ENCODE measurements at places on chromosomes 16 and 17. TPM values are rescaled to one million over a fixed set of nuclear protein-coding genes. Genes with fewer than 3 reads are reported as not detected.

DNA sequence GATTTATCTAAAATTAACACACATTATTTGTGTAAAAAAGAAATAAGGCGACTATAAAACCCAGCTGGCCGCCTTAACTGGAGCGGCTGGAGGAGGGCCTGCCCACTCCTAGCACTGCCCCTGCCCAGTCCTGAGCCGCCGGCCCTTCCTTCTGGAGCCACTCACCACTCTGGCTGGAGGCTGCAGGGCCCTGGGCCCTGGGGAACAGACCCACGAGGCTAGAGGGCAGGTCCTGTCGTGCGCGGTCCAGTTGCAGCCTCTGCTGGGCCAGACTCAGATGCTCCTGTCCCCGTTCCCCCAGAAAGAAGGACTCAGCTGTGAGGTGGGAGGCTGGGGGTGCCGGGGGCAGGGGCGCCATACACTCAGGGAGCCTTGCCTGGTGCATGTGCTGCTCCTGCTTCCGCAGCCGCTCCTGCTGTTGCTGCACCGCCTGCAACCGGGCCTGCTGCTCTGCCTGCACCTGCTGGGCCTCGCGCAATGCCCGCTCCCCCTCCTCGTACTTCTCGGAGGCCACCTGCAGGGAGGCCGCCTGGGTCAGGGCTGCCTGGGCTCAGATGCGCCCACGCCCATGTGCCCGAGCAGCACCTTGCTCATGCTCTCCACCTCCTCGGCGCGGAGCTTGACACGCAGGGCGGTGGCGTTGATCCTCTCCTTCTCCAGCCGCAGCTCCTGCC, 9.0 kb upstream of the MRPL38 start:
- no peak overlapping the region for H3K4me3 ChIP-seq
- no peak overlapping the region for H3K27ac ChIP-seq
- H3K27me3 ChIP-seq: no peaks in the 10 kb centered on the region
- no peaks in the 10 kb centered on the region for H3K36me3 ChIP-seq

Gene ITGB4
- not detected for total RNA-seq

Gene ACSM2A
- not detected for total RNA-seq

GRCh38 chr17:21676281-21677111, 15.8 kb upstream of the KCNJ18 start:
- no peak overlapping the region for H3K4me3 ChIP-seq
- H3K27ac ChIP-seq: no peak overlapping the region
- H3K27me3 ChIP-seq: no peaks in the 10 kb centered on the region
- H3K4me1 ChIP-seq: no peaks in the 10 kb centered on the region
- no peak for DNase-seq

DNA sequence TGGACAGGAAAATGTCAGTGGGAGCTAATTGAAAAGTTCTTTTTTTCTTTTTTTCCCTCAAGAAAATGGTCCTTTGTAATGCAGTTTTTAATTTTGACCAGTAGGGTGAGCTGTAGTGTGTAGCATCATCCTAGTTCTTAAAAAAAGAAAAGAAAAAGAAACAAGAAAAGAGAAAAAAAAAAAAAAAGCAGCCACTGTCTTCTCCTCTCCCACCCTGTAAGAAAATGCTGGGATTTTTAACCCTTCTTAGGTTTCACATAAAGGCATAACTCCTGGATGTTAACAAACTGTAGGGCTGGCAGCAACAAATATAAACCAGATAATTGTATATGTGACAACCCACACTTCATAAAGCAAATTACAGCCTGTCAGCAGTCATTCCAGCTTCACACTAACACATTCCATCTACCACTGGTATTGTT, 78.1 kb downstream of the SKAP1 start:
- H3K27ac ChIP-seq: no peak overlapping the region
- no peaks in the 10 kb centered on the region for H3K27me3 ChIP-seq
- no peak overlapping the region for H3K4me3 ChIP-seq
- peaks cover 17% of the 10 kb centered on the region for H3K36me3 ChIP-seq

DNA sequence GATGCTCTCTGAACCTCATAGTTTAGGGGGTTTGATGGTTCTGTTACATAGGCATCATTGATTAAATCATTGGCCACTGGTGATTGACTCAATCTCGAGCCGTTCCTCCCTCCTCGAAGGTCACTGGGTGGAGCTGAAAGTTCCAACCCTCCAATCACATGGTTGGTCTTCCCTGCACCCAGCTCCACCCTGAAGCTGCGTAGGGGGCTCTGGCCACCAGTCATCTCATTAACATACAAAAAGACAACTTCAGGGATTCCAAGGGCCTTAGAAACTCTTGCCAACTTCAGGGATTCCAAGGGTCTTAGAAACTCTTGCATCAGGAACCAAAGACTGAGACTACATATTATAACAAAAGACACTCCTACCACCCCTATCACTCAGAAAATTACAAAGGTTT, 306.5 kb upstream of the TNRC6C start:
- H3K27ac ChIP-seq: no peak overlapping the region
- H3K36me3 ChIP-seq: no peaks in the 10 kb centered on the region
- H3K4me1 ChIP-seq: no peaks in the 10 kb centered on the region
- H3K4me3 ChIP-seq: no peak overlapping the region
- no peaks in the 10 kb centered on the region for H3K27me3 ChIP-seq
- no peak for DNase-seq

DNA sequence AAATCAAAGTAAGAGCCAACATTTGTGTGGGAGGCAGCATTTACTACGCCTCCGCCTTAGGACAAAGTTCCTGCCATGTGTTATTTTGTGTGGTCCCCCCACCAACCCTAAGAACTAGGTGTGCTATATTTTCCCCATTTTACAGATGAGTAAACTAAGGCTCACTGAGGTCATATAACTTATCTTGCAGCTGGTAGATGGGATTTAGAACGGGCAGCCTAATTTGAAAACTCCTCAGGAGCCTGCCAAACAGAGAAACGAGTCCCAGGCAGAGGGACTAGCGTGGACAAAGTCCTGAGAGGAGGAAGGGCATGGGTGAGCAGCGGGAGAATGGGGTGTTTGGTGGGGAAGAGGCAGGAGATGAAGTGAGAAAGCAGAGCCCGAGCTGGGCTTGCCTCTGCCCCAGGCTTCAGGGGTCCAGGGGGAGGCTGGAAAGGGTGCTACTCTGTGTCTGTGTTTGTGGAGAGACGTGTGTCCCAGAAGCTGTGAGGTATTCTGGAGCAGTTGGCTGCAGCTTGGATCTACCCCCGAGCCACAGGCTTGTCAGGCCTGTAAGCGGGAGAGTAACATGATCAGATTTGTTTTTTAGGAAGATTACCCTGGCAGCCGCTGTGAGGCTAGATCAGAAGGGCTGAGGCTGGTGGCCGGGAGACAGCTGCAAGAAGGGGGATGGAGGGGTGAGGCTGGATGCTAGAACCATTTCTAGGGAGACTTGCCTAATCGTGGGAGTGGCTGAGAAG, 5.0 kb downstream of the MLLT6 start:
- H3K27ac ChIP-seq: no peak overlapping the region
- H3K4me3 ChIP-seq: no peak overlapping the region
- peaks cover 69% of the 10 kb centered on the region for H3K36me3 ChIP-seq
- peaks cover 29% of the 10 kb centered on the region for H3K4me1 ChIP-seq
- no peak for DNase-seq
- H3K27me3 ChIP-seq: no peaks in the 10 kb centered on the region

Gene GRN
- 24.3 TPM for total RNA-seq

DNA sequence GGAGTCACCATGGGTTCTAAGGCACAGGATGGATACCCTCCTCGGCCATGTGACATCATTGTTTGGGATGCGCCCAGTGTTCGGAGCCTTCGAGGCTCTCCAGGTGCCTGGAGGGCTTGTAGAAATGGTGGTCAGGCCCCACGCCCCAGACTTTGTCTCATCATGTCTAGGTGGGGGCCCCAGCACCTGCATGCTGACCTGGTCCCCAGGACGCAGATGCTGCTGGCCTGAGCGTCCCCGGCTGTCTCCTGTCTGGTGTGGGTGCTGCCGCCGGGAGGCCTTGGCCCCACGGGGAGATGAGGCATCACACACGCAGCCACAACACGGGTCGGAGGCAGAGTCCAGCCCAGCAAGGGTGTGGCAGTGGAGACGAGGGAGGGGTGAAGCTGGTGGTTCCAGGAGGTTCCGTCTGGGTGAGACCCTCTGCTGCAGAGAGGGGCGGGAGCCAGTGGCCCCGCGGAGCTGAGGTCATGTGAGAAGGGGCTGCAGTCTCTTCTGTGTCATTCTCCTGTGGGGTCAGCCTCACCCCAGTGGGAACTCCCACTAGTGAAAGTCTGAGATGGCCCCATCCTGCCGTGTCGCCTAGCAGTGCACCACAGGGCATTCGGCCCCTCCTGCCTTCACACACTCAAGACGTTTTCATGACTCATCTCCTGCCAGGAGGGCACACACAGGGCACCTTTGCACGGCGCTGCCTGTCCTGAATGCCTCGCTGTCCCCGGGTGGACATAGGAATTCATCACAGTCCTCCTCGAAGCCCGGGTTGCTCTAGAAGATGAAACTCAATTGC, 46.6 kb downstream of the JPH3 start:
- DNase-seq: no peak
- no peaks in the 10 kb centered on the region for H3K36me3 ChIP-seq
- H3K27ac ChIP-seq: no peak overlapping the region

GRCh38 chr16:55775857-55776256, 57.0 kb downstream of the CES1 start:
- no peaks in the 10 kb centered on the region for H3K4me1 ChIP-seq
- no peaks in the 10 kb centered on the region for H3K27me3 ChIP-seq
- no peak overlapping the region for H3K4me3 ChIP-seq

DNA sequence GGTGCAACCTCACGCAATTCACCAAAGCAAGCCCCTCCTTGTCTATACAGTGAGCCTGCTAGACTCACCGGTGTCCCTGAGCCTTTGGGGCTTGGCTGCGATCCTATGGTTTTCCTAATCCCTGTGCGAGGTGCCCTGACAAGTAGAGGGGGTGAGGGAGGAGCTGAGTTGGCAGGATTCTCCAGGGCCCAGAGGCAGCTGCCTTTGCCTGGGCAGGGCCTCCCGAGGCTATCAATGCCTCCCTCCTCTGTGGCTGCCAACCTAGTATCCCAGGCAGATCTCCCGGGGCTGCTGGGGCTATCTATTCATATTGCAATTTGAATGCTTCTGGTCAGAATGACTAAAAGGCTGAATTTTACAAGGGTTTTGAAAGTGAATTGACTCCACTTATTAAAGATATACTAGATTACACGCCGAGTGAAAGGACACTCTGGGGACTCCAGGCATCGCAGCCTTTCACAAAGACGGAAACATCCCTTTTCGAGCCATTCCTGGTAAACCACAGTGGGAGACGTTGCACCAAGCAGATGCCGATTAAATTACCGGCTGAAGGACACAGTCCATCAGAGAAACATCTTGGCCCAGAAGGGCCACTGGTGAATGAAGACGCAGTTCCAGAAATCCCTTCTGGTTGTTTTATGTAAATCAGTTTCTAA, 11.3 kb upstream of the PITPNM3 start:
- no peaks in the 10 kb centered on the region for H3K27me3 ChIP-seq
- no peaks in the 10 kb centered on the region for H3K4me1 ChIP-seq
- no peak overlapping the region for H3K4me3 ChIP-seq
- no peaks in the 10 kb centered on the region for H3K36me3 ChIP-seq
- H3K27ac ChIP-seq: no peak overlapping the region
- no peak for DNase-seq

- no peak overlapping the region for H3K4me3 ChIP-seq
- no peaks in the 10 kb centered on the region for H3K27me3 ChIP-seq
- peak; percentile 20 for DNase-seq
These were observed 696.9 kb downstream of the WWOX start for GRCh38 chr16:78796221-78796866.

Gene DPEP2NB
- not detected for total RNA-seq

Gene TBC1D3H
- total RNA-seq: not detected

Gene CES3
- 0.74 TPM for total RNA-seq

DNA sequence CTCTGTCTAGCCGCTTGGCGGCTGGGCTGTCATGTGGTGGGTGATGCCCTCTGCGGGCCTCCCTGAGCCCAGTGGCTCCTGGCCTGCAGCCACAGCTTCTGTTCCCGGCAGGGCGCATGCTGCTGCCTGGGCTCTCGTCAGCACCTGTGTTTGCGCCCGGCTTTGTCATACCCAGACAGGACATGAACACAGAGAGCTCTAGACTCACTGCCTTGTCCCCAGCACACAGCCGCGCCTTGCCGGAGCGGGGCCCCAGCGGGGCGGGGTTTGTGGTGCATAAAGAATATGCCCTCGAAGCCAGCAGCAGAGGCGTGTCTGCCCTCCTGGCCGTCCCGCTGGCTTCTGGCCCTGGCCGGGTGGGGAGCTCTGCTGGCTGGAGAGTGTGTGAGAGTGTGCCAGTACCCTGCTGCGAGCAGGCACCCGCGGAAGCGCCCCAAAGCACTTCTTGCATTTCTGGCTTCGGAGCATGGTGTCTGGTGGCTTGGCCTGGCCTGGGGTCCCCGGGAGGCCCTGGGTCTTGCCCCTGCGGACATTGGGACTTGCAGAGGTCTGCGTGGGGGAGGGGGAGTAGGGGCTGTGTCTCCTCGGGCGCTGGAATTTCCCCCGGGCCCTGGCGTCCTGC, 14.4 kb downstream of the ASPSCR1 start:
- no peak overlapping the region for H3K27ac ChIP-seq
- no peaks in the 10 kb centered on the region for H3K27me3 ChIP-seq
- H3K36me3 ChIP-seq: no peaks in the 10 kb centered on the region
- DNase-seq: no peak

Gene DLX3
- not detected for total RNA-seq

Gene KCTD19
- total RNA-seq: not detected

Gene CCL13
- total RNA-seq: not detected

Gene NECAB2
- total RNA-seq: not detected

DNA sequence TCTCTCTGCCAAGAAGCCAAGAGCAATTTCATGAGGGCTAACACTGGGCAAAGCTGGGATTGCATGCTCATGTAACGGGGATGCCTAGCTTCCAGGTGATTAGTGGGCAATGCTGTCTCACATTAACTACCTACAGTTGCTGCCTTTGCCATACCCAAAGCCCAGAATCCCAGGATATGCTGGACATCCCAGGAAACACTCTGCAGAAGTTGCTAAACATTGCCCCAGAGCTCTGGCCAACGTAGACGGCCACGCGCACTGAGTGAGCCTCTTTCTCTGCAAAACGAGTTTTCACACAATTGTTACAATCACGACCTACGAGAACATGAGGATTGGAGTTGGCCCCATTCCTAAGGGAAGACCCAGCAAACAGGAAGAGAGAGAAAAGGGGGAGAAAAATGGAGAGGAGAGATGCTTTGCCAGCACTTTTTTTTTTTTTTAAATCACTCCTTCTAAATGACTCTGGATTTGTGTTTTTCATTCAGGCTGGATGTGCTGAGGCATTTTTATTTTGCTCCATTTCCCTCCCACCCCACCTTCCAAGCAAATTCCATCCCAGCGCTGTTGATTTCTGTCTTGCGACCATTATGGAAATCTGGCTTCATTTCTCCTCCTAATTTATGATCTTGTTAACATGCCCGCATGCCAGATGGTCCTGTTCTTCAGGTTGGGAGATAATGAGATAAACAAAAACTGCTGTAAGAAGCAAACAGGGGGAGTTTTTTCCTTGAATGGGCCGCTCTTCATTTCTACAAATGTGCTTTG, 112.8 kb upstream of the DNAH9 start:
- H3K4me1 ChIP-seq: no peaks in the 10 kb centered on the region
- no peak for DNase-seq
- H3K4me3 ChIP-seq: no peak overlapping the region
- no peaks in the 10 kb centered on the region for H3K27me3 ChIP-seq
- no peaks in the 10 kb centered on the region for H3K36me3 ChIP-seq
- H3K27ac ChIP-seq: no peak overlapping the region

Gene SPEM1
- total RNA-seq: not detected

GRCh38 chr17:8522577-8522976, 86.9 kb downstream of the NDEL1 start:
- no peak overlapping the region for H3K4me3 ChIP-seq
- H3K36me3 ChIP-seq: no peaks in the 10 kb centered on the region
- H3K27ac ChIP-seq: no peak overlapping the region
- no peaks in the 10 kb centered on the region for H3K4me1 ChIP-seq
- no peaks in the 10 kb centered on the region for H3K27me3 ChIP-seq
- DNase-seq: no peak
